Thoracic aorta endothelial cell (primary cell): ENCODE measurements at places on chromosomes 7 and 10. TPM values are rescaled to one million over a fixed set of nuclear protein-coding genes. Genes with fewer than 3 reads are reported as not detected.

The UNCX gene
- not detected in 2 replicates for total RNA-seq

The HTR5A gene
- total RNA-seq: not detected in 2 replicates

The FAM131B gene
- total RNA-seq: 0.93 TPM in 2 replicates

The ADAMTS14 gene
- total RNA-seq: not detected in 2 replicates

The PMS2 gene
- 22.1 and 25.1 TPM in 2 replicates for total RNA-seq

The ASAH2 gene
- total RNA-seq: 0.27 and 0.43 TPM in 2 replicates

The NRG3 gene
- 0.43 and 0.53 TPM in 2 replicates for total RNA-seq

The TRPV5 gene
- not detected in 2 replicates for total RNA-seq

The CACNB2 gene
- total RNA-seq: 0.07 TPM in 1 of 2 replicates, not detected in the other

The PDZD7 gene
- 0.50 and 0.53 TPM in 2 replicates for total RNA-seq

The TMEM26 gene
- total RNA-seq: 0.07 TPM in 1 of 2 replicates, not detected in the other

The CALCR gene
- total RNA-seq: not detected in 2 replicates

The SLC13A1 gene
- total RNA-seq: not detected in 2 replicates

The PNLIPRP2 gene
- not detected in 2 replicates for total RNA-seq

The ECD gene
- 62.1 and 64.5 TPM in 2 replicates for total RNA-seq

The MMS19 gene
- 112 and 125 TPM in 2 replicates for total RNA-seq

The C7orf57 gene
- total RNA-seq: 0.07 TPM in 1 of 2 replicates, not detected in the other

The MEOX2 gene
- not detected in 2 replicates for total RNA-seq

The PALD1 gene
- total RNA-seq: 38.7 and 54.8 TPM in 2 replicates

The ZCWPW1 gene
- 0.53 and 0.79 TPM in 2 replicates for total RNA-seq

The PLEKHA8 gene
- total RNA-seq: 22.7 and 26.7 TPM in 2 replicates

The GRM3 gene
- total RNA-seq: not detected in 2 replicates

The RHOBTB1 gene
- total RNA-seq: 27.8 and 30.3 TPM in 2 replicates

The RET gene
- total RNA-seq: 0.07 and 0.27 TPM in 2 replicates

The MCM10 gene
- total RNA-seq: 26.1 and 29.9 TPM in 2 replicates

The C7orf33 gene
- not detected in 2 replicates for total RNA-seq

The CACUL1 gene
- total RNA-seq: 44.8 and 48.4 TPM in 2 replicates
